ENCODE measurements at places on chromosomes 2 and 18.

GRCh38 chr2:141137122-141137693 lies 993.6 kb downstream of the LRP1B start:
- no peak for DNase-seq

GRCh38 chr2:168237741-168238140 lies 9.7 kb downstream of the STK39 start:
- DNase-seq, result no peak

DNA sequence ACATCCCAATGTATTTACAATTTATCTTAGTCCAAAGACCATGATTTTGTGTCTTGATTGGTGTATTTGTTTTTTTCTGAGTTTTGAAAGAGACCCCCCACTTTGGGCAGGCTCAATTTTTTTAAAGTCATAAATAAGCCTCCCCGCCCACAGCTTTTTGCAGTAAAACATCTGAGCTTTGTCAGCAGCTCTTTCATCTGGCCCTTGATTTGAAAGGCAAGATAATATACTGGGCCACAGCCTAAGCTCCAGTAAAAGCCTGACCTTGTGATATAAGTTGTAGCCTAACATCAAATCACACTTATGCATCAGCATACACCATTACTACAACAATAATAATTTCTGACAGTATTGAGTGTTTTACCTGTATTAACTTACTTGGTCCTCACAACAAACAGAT lies 51.3 kb upstream of the SERTAD2 start:
- DNase-seq, result no peak

- DNase-seq, result no peak
These were observed 7.8 kb upstream of the GPR55 start for GRCh38 chr2:230932556-230933511.

- no peak for DNase-seq
These were observed 33.9 kb upstream of the GORASP2 start for GRCh38 chr2:170895023-170895757.

GRCh38 chr18:22546905-22547570 lies 129.3 kb upstream of the CTAGE1 start:
- no peak for DNase-seq

GRCh38 chr18:2212598-2213205 lies 358.6 kb downstream of the METTL4 start:
- no peak for DNase-seq

- no peak for DNase-seq
These were observed 791.0 kb downstream of the LRRTM4 start for GRCh38 chr2:76731157-76731556.

DNA sequence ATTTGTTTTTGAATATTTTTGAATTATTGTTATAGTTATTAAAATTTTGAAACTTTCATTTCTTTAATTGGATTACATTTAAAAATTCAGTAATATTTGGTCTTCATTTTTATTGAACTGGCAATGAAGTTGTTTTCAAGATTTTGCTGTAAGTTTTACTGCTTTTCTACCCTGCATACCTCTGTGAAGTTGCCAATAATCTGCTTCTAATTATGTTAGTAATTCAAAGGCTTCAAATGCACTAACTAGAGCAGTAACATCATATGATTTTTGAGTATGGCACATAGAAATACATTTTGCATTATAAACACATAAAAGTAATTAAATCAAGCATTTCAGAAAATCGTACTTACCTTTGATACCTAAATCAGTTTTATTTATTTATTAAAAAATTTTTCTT lies 40.3 kb upstream of the FAM171B start:
- DNase-seq, result no peak

DNA sequence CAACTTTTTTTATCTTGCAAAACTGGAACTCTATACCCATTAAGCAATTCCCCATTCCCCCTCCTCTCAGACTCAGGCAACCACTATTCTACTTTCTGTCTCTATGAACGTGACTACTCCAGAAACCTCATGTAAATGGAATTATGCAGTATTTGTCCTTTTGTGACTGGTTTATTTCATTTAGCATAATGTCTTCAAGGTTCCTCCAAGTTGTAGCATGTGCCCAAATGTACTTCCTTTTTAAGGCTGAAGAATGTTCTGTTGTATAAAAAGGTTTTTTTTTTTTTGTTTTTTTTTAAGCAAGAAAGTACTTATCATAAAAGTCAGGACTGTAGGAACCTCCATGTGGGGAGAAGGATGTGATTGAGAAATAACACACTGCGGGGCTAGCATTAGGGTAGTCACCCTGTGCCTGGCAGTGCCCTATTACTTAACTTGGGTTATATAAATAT lies 262.9 kb upstream of the FBXO11 start:
- no peak for DNase-seq

GRCh38 chr18:8322486-8322885 lies 286.8 kb upstream of the RAB12 start:
- DNase-seq, result no peak

DNA sequence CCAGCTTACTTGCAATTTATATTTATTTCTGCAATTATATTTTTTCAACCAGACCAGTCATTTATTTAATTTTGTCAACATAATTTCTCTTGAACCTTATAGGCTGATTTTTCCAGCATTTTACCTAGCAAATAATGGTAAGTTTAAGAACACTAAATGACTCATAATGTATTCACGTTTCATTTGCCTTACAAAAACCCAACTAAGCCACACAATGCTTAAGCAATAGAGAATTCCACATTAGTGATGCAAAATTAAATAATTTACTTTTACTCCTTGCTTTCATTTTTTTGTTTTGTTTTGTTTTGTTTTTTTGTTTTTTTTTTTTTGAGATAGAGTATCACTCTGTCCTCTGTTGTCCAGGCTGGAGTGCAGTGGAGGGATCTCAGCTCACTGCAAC lies 110.4 kb upstream of the VRK2 start:
- no peak for DNase-seq

DNA sequence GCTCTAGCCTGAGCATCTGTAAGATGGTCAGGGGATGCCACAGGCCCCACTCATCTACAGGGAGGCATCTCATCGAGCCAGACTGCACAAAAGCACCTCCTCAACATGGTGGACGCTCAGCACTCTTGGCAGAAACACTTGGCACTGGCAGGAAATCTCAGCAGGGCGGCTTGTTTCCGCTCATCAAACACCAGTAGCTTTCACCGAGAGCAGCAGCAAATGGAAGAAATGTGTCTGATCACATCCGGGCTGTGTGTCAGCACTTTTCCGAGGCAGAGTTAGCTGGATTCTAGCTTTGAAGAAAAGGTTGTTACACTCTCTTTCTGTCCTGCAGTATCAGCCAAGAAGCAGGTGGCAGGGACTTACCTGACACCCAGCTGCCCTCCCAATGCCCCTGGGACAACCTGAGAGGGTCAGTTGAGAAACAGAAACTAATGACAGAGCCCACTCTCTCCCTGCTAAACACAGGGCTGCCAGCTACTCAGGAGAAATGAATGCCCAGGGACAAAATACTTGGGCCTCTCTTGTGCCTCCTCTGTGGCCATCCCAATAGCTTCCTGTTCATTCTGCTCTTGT lies 68.9 kb upstream of the FZD7 start:
- DNase-seq, result peak; percentile 83

DNA sequence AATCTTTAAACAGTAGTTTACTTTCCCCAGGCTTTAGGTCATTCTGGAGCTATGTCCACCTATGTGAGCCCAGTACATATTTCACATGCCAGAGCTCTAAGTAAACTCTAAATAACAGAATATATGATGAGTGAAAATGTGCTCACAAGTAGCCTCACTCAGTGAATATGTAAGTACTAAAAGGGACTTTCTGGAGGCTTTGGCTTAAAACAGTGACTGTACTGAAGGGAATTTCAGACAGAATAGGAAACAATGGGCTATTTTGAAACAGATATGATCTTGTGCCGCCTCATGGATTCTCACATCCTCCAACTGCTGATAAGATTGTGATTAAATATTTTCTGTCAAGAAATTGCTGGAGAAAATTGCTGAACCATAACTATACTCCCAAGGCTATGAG lies 747.9 kb downstream of the SOCS6 start:
- DNase-seq, result no peak

DNA sequence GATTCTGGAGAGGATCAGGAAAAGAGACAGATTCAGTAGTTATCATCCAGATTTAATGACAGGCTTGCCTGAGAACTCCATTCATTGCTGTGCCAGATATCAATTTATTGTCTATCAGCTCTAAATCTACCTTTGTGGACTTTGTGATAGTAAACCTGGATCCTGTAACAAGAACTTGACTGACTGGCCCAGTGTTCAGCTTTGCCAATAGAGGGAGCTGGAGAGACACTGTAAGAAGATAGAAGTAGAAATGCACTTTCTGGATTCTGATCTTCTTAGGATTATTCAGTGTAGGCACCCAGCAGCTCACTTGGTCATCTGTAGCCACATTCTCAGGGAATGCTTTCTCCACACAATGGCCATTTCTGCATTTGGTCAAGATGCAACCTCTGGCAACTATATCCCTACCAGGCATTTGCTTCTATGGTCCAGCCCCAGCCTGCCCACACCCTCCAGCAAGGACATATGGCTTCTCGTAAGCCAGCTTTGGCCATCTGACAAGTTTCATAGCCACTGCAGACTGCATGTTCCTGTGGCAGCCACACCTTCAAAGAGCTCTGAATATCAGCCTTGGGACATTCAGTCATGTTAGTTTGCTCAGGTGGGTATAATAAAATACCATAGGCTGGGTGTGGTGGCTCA lies 6.1 kb upstream of the SERPINB8 start:
- peak; percentile 57 for DNase-seq

- DNase-seq, result no peak
These were observed 309.7 kb upstream of the LRRTM4 start for GRCh38 chr2:77831898-77832297.

- DNase-seq, result no peak
These were observed 79.1 kb downstream of the MCFD2 start for GRCh38 chr2:46836295-46837111.

DNA sequence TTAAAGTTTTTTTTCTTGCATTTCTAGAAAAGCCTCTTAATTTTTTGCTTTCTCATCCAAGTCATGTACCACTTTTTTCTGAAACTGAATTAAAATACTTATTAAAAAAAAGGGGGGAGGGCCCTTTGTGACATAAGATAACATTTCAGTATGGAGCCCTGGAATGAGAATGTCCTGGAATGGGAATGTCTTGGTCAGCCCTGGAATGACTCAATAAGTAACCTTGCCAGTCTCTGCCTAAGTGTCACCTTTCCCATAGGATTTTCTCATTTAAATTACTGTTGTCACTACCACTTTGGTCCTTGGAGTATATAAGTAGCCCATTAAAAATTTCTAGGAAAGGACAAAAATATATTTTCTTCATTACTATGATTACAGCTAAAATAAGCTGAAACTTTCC lies 4.7 kb downstream of the UBXN2A start:
- DNase-seq, result no peak

GRCh38 chr2:208356846-208357574 lies 49.6 kb upstream of the PTH2R start:
- no peak for DNase-seq

GRCh38 chr2:76080154-76080553 lies 369.4 kb upstream of the GCFC2 start:
- DNase-seq, result no peak

- DNase-seq, result no peak
These were observed 140.3 kb upstream of the RAB12 start for GRCh38 chr18:8468921-8469335.

GRCh38 chr2:240060977-240061591 lies 7.8 kb upstream of the OR6B3 start:
- DNase-seq, result peak; percentile 5

DNA sequence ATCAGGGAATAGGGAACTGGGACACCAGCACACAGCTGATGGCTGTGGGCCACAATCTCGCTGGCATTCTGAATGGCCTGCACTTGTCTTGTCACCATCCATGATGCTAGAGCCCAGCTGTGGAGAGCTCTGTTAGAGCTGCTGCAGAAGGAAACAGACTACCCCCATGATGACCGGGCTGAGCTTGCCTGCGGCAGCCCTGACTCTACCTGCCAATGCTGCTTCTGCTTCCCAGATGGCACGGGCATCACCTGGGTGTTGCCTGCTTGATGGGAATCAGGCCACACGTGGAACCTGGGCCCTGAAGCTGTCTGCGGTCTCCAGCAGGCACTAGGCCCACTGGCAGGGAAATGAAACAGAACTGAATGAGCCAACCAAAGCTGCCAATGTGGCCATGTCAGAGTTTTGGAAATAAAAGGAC lies 11.2 kb upstream of the DAW1 start:
- DNase-seq, result no peak

DNA sequence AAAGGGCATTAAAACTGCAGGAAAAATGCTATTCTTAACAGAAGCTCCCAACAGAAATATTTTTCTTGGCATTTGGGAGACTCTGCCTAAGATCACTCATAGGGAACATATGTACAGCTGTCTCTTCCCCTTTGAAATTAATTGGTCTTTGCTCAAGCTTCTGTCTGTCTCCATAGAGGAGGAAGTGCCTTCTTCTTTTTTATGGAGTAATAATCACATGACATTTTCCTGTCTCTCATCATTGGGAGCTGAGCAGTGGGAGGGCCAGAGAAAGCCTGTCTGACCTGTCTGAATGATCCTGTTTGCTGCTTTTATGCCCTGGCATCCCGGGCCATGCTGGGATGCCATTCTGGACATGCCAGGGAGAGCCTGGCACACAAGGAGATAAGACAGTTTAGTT lies 145.6 kb downstream of the AQP4 start:
- no peak for DNase-seq

GRCh38 chr2:76256458-76257088 lies 545.9 kb upstream of the GCFC2 start:
- DNase-seq, result no peak

DNA sequence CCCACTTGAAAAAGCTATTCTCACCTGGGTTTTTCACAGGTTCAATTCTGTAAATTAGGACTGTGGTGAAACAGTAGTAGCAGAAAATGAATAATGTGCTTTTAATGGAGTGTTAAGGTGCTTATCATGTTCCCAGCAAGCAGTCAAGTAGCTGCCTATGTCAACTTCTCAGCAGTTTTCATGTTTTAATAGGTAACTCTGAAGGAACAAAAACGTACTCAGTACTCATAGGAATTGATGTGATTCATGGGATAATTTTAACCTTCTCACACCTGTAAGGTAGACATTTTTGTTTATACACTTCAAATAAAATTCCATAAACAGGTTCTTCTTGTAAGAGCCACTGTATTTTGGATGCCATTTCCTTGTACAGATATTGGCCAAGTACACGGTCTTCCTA lies 801.6 kb downstream of the MBD2 start:
- DNase-seq, result no peak

DNA sequence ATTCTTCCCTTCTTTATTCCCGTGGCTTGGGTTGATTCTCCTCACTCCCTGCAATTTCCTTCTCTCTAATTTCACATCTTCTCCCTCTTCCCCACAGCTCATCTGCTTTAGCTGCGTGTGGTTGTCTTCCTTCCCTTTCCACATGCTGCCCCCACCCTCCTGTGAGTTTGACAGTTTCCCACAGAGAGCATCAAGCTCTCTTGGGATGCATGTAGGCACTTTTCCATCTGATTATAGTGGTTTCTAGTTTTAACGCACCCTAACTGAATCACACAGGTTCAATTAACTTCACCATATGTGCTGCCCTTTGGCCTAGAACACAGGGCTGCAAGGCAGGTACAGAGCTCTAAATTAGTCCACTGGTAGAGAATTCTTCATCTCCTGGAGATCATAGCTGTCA lies 110.5 kb downstream of the TACR1 start:
- DNase-seq, result no peak

Measured in COR-L47 (cell line).